ENCODE measurements at places on chromosomes 16 and 17.

- DNase-seq, result no peak
Measured at GRCh38 chr17:60461584-60461983, 39.3 kb downstream of the CHCT1 start.

DNA sequence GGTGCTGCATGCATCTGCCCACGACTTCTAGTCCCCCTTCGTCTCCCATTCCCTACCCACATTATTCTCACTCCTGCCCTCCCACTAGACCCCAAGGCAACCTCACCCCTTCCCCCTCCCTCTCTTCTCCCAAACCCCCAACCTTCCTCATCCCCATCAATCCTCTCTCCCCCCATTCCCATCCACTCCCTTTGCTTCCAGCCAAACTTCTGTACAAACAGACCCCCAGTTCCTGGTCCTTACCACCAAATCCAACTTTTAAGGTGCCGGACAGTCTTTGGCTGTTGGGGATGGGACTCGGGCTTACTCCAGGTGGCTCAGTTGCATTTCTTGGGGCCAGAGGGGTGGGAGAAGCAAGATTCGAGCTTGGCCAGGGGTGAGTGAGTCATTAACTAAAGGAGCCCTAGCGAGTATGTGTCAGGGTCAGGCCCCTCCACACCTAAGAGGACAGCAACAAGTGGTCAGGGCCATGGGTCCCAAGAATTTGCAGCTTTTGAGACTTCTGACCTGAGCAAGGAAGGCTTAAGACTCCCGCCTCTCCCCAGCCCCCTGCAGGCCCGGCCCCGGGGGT, at the start of gene SLC38A8:
Gene SLC38A8 (minus strand): TSS at position 488 of the 571 bp plus-strand sequence. CDS start 638 bp downstream, outside the sequence.
- DNase-seq, result no peak

DNA sequence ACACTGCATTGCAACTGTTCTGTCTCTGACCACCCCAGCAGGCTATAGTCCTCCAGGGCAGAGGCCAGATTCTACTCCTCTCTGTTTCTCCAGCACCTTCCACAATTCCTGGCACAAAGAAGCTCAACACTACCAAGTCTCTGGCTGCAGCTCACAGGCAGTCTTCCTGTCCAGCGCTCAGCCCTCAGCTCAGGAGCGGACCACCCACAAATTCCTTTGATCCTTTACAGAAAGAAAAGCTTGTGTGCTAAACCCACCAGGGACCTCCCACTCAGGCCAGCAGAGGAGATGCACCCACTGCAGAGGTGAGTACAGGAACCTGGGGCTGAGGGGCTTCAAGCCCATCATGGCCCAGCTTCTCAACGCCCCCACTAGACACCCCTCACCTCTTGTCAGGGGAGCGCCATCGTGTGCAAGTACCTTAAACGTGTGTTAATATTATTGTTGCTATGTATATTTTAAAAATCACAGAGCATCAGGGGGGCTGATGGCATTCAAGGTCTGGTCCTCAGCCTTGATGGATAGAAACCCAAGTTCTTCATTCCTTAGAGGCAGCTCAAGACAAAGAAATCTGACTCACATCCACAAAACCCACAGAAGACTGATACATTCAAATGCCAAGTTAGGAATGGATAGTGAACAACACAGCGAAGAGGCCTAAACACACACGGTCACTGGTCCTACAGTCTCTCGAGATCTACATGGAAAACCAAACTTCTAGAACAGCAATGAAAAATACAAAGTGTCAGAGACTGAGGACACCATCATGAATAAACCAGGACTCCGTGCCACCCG, 8.4 kb downstream of the HSDL1 start:
- DNase-seq, result no peak

DNA sequence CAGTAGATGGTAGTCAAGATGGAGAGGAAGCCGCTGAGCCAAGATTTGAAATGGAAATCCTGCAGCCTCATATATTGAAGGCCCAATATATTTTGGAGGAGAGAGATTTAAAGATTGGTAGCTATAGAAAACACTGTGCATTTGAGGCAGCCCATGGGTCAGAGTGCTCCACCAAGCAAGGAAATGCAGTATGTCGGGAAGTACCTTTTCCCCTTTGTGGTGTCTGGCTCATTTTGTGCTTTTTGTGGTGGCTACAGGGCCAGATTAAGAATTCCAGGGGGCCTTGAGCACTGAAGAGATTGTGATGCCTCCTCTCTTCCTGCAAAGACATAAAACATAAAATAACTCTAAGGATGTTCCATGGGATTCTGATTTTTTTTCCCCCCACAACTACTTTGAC, 39.6 kb downstream of the CDRT15 start:
- no peak for DNase-seq

DNA sequence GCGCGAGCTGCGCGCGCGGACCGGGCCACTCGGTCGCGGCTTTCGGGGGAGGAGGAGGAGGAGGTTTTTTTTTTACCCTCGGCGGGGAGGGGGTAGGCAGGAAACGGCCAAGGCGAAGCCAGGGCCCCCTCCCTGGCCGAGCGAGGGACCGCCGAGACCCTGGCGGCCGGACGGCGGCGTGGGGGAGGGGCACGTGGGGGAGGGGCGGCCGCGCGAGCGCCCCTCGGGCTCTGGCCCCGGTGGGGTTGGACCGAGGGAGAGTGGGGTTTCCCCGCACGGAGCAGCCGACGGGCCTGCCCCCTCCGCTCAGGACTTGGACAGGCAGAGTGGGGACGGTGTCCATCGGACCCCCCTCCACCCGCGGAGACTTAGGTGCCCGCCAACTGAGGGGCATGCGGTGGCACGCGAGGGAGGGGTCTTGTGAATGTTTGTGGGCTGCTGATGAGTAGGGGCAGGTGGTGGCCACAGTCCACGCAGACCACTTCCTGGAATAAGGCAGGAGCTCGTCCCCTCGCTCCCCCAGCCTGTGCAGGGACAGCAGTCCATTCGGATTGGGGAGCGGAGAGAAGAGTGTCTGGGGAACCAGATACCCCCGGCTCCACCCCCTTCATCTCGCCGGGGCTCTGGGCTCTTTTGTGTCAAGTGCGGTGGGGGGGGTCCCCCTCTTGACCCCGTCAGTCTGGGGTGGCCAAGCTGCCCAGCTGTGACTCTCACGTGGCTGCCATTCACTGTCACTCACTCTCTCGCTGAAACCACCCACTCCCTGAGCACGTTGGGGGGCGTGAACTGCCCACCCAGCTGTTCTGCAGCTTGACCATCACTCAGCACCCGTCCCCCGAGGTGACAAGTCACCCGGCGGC, 3.0 kb upstream of the CHD3 start:
- peak; percentile 17 for DNase-seq

- no peak for DNase-seq
Measured at GRCh38 chr17:1714427-1714979, 4.3 kb upstream of the TLCD2 start.

DNA sequence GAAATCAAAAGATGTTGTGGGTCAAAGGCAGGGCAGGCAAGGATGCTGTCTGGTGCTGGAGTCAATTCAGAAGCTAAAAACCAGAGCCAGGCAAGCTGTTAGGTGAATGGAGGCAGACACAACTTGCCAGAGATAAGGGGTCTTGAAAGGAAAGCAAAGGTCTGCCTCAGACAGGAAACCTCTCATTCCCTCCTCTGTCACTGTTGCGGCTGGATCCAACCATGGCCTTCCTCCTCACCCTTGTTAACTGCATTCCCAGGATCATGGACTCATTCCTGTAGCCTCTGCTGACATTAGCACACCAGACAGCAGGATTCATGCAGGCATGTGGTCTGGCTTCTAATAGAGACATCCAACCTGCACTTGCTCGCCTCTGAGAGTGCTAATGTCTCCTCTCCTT, 186.7 kb upstream of the HS3ST3A1 start:
- DNase-seq, result no peak

DNA sequence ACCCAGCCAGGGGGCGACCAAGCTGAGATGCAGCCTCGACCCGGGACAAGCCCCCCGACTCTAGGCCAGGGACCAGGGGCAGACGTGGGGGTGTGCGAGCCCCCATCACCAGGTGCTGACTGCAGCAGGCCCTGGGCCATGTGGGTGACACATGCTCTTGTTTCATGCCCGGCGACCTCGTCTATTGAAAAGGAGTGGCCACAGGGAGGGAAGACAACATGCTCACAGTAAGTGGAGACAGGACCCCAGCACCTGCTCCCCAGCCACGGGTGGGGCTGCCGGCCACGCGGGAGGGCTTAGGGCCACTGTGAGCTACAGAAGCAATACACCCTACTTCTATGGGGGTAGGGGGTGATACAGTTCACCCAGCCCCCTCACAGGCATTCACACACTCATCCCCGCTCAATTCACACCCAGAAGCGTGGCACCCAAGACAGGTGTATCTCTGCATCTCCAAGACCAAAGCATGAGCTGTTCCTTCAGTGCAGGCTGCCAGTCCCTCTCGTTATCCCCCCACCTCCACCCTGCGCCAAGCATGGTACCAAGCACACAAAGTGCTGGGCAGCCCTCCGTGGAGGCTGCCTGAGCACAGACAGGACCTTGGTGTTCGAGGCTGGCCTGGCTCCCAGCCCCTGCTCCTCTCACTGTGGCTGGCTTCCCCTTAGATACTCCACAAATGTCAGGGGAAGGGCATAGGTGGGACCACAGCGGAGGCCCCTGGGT, 13.6 kb downstream of the VASN start:
- no peak for DNase-seq

DNA sequence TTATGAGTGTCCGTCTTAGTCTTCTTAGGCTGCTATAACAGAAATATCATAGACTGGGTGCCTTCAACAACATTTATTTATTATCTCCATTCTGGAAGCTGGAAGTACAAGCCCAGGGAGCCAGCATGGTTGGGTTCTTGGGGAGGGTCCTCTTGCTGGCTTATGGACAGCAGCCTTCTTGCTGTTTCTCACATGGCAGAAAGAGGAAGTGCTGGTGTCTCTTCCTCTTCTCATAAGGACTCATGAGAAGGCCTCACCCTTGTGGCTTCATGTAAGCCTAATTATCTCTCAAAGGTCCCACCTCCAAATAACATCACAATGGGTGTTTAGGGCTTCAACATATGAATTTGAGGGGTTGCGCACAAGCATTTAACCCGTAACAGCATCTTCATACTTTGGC, 207.0 kb upstream of the COX10 start:
- no peak for DNase-seq

- DNase-seq, result no peak
Measured at GRCh38 chr17:36888236-36888951, 48.9 kb upstream of the LHX1 start.

GRCh38 chr16:22217890-22218730, 12.0 kb downstream of the EEF2K start:
- no peak for DNase-seq

DNA sequence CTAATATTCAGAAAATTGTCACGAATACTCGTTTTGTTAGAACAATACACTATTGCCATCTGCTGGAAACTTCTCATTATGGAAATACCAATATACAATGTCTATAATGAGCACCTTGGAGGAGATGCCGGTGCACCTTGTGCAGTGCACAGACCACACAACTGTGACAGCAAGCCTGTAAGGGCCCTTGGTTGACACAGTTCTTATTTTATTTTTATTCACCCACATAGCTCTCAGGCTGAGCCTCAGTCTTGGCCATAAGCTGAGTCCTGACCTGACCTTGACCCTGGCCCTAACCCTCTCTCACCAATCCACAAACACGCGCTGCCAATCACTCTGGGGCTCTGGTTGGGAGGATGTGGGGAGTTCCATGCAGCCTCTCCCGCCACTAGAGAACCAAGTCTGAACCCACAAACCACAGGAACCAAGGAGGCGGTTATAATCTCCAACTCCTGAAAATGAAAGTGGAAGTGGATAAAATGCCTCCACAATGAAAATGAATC, 7.6 kb downstream of the AIPL1 start:
- no peak for DNase-seq

- no peak for DNase-seq
Measured at GRCh38 chr16:81220349-81220748, 18.1 kb upstream of the BCO1 start.

- no peak for DNase-seq
Measured at GRCh38 chr17:48552466-48553189, 7.7 kb upstream of the HOXB2 start.

DNA sequence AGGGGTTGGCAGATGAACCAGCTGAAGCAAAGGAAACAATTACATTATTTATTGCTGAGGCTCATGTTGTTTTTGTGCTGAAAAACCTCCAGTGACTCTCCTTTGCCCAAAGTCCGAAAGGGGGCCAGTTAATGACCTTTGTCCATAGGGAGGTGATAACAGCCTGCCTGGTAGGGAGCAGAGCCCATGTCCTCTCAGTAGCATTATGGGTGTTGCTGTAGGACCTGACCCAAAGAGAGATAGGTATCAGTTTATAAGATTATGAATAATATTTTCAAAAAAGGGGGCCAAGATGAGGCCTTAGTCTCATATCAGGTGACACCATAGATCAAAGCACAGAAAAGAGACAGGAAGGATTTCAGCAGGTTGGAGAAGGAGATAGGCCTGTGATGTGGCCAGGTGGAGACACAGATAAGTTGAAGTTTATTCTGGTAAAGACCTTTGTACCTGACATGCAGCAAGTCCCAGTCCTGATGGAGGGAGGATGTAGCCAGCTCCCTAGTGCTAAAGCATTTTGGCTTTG, 55.1 kb downstream of the CENPV start:
- no peak for DNase-seq

DNA sequence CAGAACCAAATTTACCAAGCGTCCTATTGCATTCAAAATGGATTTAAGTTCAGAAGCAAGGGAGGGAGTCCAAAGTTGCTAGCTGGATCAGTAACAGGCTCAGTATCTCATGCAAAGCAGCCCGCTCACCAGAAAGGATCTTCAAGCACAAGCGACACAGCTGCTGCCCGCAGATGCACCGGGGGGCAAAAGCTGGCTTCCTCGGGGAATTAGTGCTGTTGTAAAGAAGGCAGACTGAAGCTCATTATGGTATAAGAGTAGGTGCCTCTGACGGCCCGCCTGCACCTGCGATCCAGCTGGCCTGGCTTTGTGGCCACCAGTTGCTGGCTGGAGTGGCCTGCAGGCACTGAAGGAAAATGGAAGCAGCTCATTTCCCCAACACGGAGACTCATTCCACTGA, 128.4 kb upstream of the RCVRN start:
- DNase-seq, result no peak

- no peak for DNase-seq
Measured at GRCh38 chr17:17073581-17074403, 31.5 kb downstream of the MPRIP start.

- no peak for DNase-seq
Measured at GRCh38 chr17:59775786-59776350, 68.4 kb downstream of the VMP1 start.

GRCh38 chr17:45740553-45741330, 43.4 kb upstream of the CRHR1 start:
- no peak for DNase-seq

- DNase-seq, result no peak
Measured at GRCh38 chr16:84658690-84659089, 10.4 kb downstream of the KLHL36 start.

GRCh38 chr17:65600518-65600917, 39.1 kb upstream of the AXIN2 start:
- no peak for DNase-seq

GRCh38 chr16:58109330-58109729, 19.9 kb downstream of the CFAP20 start:
- no peak for DNase-seq

GRCh38 chr17:82164853-82165252, 47.8 kb downstream of the CCDC57 start:
- no peak for DNase-seq

Measured in effector memory CD4-positive, alpha-beta T cell (primary cell).